Hindlimb muscle (tissue), 1 donor: ENCODE measurements at places on chromosomes 6 and 20. TPM values are rescaled to one million over a fixed set of nuclear protein-coding genes. Genes with fewer than 3 reads are reported as not detected.

- no peak for DNase-seq
Measured at GRCh38 chr6:47628448-47629272, 69.7 kb upstream of the ADGRF4 start.

GRCh38 chr6:6392214-6393068 lies 72.0 kb upstream of the F13A1 start:
- no peak for DNase-seq

- DNase-seq = no peak
Measured at GRCh38 chr6:168815229-168815628, 374.2 kb downstream of the SMOC2 start.

- no peak for DNase-seq
Measured at GRCh38 chr6:16292432-16292831, 54.0 kb downstream of the GMPR start.

DNA sequence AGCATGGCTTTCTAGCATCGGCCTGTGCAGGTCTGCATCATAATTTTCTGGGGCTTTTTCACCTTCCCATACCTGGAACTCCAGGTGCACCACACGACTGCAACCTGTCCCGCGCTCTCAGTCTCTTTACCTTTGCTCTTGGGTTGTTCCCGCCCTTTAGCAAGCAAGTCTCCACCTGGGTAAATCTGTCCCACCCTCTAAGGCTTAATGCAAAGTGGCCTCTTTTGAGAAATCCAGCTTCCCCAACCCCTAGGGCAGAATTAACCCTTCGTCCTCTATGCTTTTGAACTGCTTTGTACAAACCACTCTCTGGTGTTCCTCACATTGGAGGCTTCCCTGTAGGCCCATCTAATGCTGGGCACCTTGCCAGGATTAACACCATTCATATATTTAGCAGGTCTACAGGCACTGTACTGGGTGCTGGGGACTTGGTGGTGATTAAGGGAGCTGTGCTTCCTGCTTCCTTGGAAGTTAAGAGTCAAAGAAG lies 2.8 kb downstream of the ITPR3 start:
- no peak for DNase-seq

DNA sequence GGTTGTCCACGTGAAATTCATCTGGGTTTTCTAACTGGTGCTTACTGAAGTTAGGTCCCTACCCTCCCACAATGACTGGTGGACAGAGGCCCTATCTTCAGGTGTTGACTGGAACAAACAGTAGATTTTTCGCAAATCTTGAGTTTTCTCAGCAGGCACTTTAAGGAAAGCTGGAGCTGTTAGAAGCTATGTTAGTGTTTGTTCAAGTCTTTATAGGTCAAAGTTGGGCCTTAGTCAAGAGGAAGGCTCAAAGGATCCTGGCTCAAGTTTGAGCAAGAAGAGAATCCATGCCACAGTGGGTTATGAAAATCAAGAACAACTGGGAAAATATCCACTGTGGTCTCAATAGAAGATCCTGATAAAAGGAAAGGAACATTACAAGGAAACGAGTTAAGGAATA lies 48.5 kb upstream of the ELOVL5 start:
- no peak for DNase-seq

- DNase-seq = no peak
Measured at GRCh38 chr6:70838907-70839285, 118.0 kb downstream of the B3GAT2 start.

- no peak for DNase-seq
Measured at GRCh38 chr6:166552600-166552999, 33.9 kb downstream of the RAMACL start.

- no peak for DNase-seq
Measured at GRCh38 chr6:147508866-147509608, 547 bp downstream of the SAMD5 start.

GRCh38 chr20:14878676-14879019 lies 541.2 kb upstream of the FLRT3 start:
- no peak for DNase-seq

GRCh38 chr6:139262519-139263300 lies 29.1 kb downstream of the TXLNB start:
- DNase-seq = no peak

DNA sequence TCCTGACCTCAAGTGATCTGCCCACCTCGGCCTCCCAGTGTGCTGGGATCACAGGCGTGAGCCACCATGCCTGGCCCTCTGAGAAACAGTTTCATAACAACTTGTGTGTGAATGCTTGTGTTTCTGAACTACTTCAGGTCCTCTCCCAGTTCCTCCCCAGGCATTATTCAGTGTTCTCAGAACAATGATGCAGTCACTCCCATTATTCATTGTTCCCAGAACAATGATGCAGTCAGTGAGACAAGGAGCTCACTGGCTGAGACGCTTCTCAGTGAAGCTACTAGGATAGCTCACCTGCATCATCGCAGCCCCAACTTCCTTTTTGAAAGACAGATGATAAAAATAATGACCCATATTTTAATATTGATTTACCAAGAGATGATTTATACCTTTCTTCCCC lies 71.5 kb downstream of the NDUFAF5 start:
- no peak for DNase-seq

The MOCS3 gene
- 3.3 TPM for polyA plus RNA-seq

The PLCB1 gene
- polyA plus RNA-seq = 15.9 TPM

The PARD6B gene
- 0.40 TPM for polyA plus RNA-seq

The LY6G5B gene
- 11.7 TPM for polyA plus RNA-seq

The TXLNB gene
- polyA plus RNA-seq = 128 TPM

The SSTR4 gene
- not detected for polyA plus RNA-seq

The ACSS1 gene
- 24.4 TPM for polyA plus RNA-seq
